ENCODE measurements at places on chromosomes 3 and 15. TPM values are rescaled to one million over a fixed set of nuclear protein-coding genes. Genes with fewer than 3 reads are reported as not detected.

GRCh38 chr3:24332092-24332491 lies 162.6 kb downstream of the THRB start:
- DNase-seq, result no peak

DNA sequence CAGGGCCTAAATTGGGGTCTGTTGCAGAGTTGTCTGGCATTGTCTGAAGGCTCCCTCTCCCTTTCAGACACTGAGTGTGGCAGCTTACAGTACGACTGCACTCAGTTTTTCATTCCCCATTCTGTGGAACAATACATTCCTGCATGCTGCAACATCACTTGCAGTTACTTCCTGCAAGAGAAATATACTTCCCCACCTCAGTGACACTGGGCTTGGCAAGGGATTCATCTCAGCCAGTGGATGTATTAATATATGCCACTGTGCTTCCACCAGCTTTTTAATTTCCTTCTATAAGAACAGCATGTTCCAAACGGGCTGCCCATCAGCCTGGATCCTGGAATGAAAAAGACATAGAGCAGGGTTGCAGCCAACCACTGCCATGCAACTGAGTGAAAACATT lies 23.1 kb downstream of the B3GALNT1 start:
- no peak for DNase-seq

DNA sequence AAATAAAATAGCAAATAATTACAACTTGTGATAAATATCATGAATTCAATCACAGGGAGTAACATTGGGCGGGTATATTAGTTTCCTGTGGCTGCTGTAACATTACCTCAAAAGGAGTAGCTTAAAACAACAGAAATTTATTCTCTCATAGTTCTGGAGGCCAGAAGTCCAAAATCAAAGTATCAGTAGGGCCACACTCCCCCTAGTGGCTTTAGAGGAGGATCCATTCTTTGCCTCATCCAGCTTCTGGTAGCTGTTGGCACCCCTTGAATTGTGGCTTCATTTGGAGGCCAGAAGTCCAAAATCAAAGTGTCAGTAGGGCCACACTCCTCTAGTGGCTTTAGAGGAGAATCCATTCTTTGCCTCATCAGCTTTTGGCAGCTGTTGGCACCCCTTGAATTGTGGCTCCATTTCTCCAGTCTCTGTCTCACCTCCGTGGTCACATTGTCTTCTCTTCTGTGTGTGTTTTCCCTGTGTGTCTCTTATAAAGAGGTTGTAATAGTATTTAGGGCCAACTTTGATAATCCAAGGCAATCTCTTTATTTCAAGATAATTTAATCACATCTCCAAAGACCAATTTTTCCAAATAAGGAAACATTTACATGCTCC lies 3.1 kb upstream of the CFAP20DC start:
- DNase-seq, result peak; percentile 37

- DNase-seq, result no peak
Measured at GRCh38 chr3:127844326-127844942, 22.1 kb upstream of the MGLL start.

DNA sequence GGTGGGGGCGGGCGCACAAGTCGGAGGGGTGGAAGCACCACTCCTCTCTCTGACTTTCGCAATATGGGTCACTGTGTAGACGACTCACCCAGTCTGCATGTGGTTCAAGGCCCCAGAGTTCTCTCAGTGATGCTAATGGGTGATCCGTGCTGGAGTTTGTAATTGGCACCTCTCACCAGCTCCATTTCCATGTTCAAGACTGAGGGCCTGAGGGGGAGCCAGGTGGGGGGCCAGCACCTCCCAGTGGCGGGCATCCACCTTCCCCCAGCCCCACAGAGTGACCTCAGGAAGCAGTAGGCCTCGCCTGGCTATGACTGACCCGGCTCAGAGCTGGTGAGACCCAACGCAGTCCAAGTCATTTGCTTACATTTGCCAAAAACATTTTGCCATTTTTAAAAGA lies 230.0 kb upstream of the ST8SIA2 start:
- DNase-seq, result no peak

- DNase-seq, result no peak
Measured at GRCh38 chr3:94912656-94913055, 849.8 kb downstream of the NSUN3 start.

DNA sequence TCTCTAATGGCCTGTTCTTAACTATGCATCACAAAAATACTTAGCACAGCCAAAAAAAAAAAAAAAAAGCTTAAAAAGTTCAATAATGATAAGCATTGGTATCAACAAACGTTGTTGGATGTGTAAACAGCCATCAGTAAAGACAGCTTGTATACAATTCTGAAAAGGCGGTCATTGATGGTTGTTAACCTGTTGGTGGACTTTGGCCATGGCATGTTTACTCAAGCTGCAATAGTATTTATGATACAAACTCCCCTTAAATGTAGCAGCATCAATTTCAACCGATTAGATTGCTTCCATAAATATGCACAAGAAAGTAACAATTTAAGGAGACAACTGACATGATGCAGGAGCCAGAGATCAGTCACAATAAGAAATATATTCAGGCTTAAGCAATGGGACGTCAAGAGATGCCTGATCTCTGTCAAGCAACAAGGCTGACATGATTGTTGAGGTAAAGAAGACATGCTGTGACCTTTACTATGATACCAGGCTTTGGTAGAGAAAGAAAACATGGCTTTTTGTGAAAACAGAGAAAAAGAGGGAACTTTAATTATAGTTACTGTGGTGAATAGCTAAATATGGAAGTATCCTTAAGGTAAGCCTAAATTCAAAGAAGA lies 14.2 kb upstream of the SLC7A14 start:
- no peak for DNase-seq

- peak; percentile 54 for DNase-seq
Measured at GRCh38 chr3:42819351-42819965, 10.2 kb downstream of the ACKR2 start.

- DNase-seq, result no peak
Measured at GRCh38 chr3:172244011-172244410, 204.2 kb downstream of the GHSR start.

DNA sequence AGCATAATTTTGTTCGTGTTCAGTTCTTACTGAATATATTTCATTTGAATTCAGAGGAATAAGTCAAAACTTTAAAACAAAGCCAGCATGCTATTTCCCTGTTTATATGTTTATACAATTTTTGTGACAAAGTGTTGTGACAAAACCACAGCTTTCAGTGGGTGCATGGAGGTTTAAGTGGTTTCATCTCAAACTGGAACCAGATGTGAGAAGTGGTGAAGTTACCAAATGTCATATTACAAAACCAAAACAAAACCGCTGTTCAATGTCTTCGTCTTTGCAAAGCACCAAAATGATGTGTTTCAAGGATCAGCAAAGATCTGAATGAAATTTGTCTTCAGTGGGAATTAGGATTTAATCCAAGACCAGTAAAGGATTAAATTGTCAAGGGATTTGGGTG lies 59.3 kb upstream of the OSTN start:
- DNase-seq, result no peak

GRCh38 chr15:47824147-47824546 lies 106.8 kb downstream of the SEMA6D start:
- no peak for DNase-seq

DNA sequence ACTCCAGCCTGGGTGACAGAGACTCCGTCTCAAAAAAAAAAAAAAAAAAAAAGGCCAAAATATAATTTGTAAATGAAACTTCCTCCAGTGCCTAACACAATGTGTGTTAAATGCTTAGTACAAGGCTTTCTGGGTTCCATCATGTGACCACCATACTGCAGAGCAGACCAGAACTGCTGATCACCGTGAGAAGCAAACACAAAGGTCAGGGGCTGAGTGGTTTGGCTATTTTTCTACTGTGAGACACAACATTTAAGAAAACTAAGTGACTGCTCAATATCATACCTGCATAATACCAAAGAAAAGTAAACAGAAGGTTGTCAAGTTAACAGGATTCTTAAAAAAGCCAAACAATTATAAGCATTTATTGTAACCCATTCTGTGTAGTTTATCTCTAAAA lies 13.2 kb downstream of the ABCC5 start:
- no peak for DNase-seq

DNA sequence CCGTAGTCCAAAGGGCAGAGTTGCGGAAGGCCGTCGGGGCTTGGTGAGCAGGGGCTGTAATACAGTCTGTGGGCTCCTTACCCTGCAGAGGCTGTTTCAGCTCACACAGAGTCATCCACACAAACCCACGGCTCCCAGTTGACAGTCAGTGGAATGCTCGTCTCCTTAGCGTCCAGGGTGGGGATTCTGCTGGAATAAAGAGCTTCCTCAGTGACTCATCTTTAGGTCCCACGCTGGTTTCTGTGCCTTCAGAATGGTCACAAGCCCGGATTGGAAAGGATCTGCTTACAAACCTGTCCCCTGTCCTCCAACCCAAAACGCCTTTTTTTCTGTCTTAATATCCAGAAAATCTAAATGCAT lies 201.3 kb upstream of the TPM1 start:
- no peak for DNase-seq

DNA sequence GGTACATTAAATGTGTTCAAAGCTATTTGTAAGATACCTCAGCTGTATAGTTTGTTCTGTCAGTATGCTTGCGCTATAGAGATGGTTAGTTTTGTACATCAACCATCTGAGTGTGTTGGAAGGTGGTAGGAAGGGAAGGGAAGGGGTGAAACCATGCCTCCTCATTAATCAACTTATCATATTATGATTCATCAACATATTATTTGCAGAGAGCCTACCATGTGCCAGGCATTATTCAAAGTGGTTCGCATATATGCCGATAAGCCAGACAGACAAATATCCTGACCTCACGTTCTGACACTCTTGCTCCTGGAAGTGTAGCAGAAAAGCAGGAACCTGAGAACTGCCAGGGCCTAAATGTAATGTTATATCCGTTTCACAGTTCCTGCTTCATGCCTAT lies 248.1 kb upstream of the NR2E3 start:
- no peak for DNase-seq

GRCh38 chr3:138234401-138235179 lies 47.5 kb downstream of the ARMC8 start:
- DNase-seq, result no peak

DNA sequence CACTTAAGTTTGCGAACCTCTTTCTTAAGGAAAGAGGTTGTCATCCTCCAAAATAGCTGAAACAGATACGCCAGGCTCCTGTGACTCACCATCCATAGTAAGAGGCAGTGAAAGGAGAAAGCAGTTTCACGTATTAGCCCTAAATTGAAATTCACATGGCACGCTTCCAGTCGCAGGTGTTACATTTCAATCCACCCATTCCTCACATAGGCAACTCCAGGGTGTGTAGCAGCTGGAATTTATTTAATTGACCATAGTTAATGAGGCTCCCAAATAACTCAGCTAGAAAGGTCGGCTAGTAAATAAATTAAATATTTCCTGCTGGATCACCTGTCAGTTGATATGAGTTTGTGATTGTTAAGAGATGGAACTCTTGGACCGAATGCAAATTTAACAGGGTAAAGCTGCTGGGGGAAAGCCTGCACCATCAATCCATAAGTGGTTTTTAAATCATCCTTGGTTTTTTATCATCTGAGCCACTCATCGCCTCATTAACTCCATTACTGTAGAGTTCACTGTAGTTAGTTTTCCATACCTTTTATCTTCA lies 19.6 kb downstream of the NSUN3 start:
- no peak for DNase-seq

GRCh38 chr15:97874139-97874538 lies 86.4 kb upstream of the ARRDC4 start:
- DNase-seq, result no peak

DNA sequence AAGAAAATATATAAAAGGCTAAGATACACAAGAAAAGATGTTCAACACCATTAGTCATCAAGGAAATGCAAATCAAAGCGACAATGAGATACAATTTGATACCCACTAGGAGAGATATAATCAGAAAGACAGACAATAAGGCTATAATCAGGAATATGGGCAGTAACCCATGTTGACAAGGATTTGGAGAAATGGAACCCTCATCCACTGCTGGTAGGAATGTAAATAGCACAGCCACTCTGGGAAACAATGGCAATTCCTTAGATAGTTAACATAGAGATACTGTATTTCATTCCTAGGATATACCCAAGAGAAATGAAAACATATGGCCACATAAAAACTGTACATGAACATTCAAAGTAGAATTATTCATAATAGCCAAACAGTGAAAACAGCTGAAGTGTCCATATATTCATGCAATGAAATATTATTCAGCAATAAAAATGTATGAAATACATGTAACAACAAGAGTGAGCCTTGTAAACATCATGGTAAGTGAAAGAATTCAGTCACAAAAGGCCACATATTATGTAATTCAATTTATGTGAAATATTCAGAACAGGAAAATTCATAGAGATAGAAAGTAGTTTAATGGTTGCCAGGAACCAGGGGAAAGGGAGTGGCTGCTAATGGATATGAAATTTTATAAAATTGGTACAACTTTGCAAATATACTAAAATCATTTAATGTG lies 18.2 kb upstream of the COL8A1 start:
- DNase-seq, result no peak

DNA sequence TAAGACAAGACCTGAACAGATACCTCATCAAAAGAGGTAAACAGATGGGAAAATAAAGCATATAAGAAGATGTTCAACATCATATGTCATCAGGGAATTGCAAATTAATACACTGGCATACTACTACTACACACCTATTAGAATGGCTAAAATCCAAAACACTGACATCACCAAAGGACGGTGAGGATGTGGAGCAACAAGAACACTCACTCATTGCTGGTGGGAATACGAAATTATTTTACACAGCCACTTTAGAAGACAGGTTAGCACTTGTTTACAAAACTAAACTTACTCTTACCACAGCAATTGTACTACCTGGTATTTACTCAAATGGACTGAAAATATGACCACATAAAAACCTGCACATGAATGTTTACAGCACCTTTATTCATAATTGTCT lies 119.6 kb downstream of the GSK3B start:
- DNase-seq, result no peak

DNA sequence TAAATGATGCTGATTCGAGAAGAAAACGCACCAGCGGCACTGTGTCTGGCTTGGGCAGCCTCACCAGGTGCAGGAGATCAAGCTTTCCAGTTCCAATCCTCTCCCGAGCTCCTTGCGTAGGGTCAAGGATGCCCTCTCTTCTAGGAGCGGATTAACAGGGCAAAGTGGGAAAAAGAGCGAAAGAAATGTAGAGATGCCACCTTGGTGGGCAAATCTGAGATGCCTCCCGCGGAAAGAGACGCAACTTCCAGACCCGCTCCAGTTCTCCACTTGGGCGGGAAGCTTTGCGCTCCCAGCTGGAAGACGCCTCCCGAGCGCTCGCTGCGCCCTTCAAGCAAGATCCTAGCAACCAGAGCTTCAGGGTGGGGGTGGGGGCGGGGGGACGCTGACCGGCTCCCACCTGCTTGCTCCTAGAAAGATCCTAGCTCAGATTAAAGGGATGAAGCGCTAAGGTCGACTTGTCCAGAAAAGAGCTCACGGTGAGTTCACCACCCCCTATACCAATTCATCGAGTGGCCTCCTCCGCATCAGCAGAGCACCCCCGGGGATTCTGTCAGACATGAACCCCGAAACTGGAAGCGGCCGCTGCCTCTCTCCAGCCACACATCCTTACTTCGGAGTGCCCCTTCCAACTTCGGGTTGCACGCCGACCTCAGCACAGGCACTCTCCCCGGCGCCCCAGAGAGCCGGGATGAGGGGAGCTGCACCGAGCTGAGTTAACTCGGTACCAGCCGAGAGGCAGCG lies 769 bp downstream of the TAFA4 start:
- DNase-seq, result no peak

FEZF2 gene
- total RNA-seq, result not detected

KLF15 gene
- total RNA-seq, result 4.8 TPM

NCK1 gene
- 23.2 TPM for total RNA-seq

IL5RA gene
- not detected for total RNA-seq

ZIC1 gene
- total RNA-seq, result 0.42 TPM

ZMYND10 gene
- total RNA-seq, result 1.1 TPM

PLSCR2 gene
- 0.40 TPM for total RNA-seq

DNAH12 gene
- total RNA-seq, result not detected

LMAN1L gene
- not detected for total RNA-seq

NRROS gene
- total RNA-seq, result 13.0 TPM

Data from K562 (cell line).